ENCODE measurements at places on chromosomes 5 and 9.

DNA sequence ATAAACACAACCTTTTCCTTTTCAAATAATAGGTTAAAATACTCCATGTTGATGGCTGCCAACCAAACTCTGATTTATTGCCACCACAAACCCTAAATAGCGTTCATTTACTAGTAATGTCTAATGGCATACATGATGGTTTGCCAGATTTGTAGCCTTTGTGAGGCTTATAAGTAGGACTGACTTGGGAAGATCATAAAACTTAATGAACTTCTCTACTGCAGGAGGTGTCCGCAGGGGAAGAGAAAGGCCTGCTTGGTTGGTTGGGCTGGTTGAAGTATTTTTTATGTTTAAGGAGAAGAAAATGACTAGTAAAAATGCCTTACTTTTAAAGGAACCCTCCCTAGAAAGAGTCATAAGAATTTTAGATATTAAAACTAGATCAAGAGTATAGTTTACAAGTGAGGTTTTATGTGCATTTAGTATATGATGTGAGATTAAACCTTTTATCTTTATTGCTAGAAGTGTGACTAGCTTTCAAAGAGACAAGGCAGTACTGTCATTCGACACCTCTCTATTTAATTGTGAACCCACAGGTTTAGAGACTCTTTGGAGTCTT, 5.0 kb downstream of the PBX3 start:
- no peak for DNase-seq

DNA sequence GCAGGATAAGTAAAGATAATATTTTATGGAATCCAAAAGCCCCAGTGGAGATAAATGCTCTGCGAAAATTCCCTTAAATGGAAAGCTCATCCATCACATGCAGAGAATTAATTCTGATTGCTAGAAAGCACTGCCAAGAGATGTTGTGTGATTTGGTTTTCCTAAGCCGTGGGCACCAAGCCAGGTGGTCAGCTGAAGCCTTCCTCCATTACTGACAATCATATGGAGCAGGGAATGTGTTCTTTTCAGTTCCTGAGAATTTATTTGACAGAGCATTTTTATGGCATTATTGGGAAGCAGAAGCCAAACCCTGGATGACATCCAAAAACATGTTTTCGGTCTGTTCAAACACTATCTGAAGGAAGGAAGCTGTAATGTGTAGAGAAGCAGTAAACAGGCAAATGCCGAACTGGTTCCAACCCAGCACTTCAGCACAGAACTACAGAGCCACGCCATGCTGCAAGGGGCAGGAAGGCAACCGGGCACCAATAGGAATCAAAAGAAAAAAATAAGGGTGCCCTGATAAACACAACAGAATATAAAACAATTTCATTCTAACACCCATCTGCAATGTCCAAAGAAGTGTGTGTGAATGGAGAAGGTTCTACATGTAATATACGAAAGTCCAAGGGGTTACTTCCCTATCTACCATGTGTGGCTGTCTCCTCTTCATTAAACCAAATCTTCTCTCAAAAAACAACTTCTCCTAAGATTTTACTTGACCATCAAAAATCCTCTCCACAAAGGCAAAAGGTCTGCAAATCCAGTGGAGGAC, 12.3 kb downstream of the ARSB start:
- no peak for DNase-seq

GRCh38 chr5:123813937-123814624, 302.1 kb downstream of the CSNK1G3 start:
- peak; percentile 25 for DNase-seq

DNA sequence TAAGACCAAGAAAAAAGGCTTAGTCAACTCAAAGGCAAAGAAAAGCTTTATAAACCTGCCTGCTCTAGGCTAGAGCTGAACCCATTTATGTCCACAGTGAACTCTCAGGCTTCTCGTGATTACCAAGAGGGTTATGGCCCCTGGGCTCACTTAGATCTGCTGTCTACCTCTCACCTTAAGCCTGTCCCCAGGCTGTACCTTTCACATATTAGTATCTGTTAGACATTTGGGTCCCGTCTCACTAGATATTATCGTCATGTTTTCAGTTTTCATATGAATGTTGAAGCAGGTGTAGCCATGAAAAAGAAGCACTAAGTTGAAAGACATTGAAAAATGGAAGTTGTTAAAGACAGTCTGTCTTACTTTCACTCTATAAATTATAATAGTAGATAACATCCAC, 75.2 kb upstream of the COX7C start:
- no peak for DNase-seq

DNA sequence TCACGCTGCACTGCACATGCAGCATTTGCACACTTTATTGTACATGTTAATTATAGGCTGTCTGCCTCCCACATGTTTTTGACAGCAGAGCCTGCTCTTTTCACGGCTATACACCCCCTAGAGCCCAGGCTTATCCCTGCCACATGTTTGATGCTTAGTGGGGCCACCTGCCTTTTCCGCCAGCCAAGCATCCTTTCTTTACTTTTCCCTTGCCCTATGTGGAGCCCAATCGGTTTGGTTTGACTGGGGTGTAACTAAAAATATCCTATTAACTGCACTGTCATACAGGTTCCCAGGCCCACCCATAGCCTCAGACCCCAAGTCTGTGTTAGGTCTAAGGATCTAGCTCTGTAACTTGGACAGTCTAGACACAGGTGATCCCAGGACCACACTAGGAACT, 18.9 kb upstream of the S1PR3 start:
- no peak for DNase-seq

DNA sequence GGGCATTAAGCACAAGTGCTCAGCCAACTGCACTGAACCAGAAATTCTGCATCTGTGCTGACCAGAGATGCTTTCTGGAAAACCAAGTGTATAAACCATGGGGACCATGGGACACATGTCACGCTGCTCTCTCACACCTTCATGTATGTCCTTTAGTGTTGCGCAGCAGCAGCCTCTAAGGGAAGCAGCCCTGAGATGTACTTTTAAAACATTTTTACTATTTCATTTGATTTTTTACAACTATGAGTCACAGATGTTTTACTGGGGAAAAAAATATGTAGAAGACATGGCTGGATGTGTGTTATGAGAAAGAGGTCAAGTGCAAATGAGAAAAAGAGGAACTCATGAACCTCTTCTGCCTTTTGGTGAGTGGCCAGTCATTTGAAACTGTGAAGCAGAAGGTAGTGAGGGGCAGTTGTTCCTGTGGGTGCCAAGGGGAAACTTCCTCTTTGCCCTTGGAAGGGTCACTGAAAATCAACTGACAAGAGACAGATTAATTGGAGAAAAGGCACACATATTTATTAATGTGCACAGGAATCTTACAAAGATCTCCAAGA, 31.4 kb upstream of the SYK start:
- no peak for DNase-seq

GRCh38 chr5:80592105-80592504, 22.0 kb upstream of the ANKRD34B start:
- DNase-seq, result no peak

- no peak for DNase-seq
Measured at GRCh38 chr5:179488491-179488890, 61.9 kb upstream of the RUFY1 start.

GRCh38 chr5:61576556-61576955, 244.5 kb downstream of the ZSWIM6 start:
- DNase-seq, result no peak

DNA sequence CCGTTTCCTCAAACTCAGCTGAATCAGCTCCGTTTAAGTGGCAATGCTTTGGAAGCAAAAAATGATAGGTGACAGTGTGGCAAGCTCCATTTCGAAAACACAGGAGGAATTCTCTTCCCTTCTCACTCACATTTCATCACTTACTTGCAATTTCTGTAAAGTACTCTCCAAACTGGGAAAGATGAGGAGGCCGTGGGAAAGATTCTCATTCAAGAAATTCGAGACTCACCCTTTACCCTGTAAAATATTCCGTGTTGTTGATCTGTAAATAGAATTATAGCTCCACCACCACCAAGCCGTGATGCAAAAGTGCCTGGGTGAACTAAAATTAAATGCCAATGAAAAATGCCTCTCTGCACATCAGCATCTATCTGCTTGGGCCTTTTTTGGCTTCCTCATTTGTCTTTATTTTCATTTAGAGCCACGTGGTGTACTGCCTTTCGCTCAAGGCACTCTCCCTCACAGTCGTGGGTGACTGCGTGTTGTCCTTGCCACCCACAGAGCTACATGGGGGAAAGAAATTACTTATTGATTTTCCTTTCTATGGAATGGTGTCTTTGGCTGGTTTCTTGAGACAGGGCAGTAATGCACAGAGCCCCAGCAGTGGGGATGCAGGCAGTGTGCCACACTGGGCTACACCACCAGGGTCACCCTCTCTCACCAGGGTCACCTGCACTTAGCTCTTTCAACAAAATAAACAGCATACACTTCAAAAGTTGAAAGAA, 289.3 kb upstream of the TAS2R1 start:
- no peak for DNase-seq

- no peak for DNase-seq
Measured at GRCh38 chr5:110852053-110852452, 113.2 kb downstream of the SLC25A46 start.

GRCh38 chr9:110143950-110144545, 63.9 kb downstream of the C9orf152 start:
- DNase-seq, result no peak

Data from nucleus accumbens (tissue), 56 donors.